ENCODE measurements at places on chromosomes 6 and 20.

- DNase-seq = no peak
Observed at GRCh38 chr6:165571068-165571682, 91.9 kb downstream of the PDE10A start.

GRCh38 chr6:32843331-32843978 lies 392 bp downstream of the PSMB8 start:
- DNase-seq = no peak

- no peak for DNase-seq
Observed at GRCh38 chr6:82030301-82030700, 217.2 kb downstream of the IBTK start.

DNA sequence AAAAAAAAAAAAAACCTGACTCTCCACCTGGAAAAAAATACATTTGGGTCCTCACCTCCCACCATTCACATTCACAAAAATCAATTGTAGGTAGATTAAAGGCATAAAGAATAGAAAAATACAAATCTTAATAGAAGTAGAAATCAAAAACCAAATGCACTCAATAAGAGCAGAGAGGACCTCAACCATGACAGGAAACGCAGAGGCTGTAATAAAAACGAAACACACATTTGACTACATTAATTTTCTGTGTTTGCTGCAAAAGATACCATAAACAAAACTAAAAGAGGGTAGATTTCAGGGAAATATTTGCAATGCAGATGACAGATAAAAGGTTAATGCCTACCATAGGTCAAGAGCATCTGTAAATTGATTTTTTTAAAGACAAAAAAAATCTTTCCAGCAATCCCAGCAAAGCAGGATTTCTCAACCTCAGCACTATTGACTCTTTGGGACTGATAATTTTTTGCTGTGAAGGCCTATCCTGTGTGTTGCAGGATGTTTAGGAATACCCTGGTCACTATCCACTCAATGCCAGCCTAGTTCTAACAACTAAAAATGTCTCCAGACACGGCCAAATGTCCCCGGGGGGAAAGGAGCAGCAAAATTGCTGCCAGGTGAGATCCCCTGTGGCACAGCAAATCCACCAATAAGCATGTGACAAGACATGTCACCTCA lies 9.1 kb downstream of the ETV7 start:
- no peak for DNase-seq

DNA sequence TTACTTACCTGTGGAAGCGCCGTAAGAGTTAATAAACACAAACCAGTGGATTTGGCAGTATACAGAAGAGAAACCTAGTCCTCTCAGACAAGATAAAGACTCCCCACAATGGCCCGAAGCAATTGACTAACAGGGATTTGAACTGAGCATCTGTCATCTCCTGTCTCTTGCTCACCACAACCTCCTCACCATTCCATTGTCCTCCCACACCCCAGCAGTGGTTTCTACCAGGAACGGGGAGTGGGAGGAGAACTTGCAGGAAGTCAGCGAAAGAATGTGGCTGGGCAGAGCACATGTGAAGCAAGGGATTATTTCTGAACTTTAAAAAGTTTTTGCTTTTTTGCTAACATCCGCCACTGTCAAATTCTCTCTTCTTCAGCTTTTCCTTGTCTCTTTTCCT lies 24.6 kb upstream of the TAAR1 start:
- DNase-seq = no peak

DNA sequence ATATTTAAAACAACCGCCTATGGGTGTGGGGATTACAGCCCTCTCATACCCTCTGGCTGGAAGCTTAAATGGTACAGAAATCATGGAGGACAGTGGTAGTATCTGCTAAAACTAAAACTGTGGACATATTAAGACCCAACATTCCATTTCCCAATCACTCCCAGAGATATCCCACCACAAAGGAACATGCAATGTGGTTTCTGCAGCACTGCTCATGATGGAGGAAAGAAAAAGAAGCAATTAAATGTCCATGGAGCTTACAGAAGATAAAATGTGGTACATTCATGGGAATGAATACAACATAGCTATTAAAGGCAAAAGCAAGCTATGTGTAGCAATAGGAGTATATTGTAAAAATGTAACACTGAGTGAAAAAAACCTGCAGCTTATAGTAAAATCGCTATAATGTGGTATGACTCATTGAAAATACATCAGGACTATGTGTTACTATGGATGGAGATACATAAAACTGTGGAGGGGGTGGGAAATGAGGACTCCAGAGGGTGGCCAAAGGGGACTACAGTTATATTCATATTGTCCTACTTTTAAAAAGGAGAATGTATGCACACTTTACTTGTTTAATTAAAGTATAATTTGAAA lies 22.9 kb upstream of the NNAT start:
- DNase-seq = peak; percentile 37

DNA sequence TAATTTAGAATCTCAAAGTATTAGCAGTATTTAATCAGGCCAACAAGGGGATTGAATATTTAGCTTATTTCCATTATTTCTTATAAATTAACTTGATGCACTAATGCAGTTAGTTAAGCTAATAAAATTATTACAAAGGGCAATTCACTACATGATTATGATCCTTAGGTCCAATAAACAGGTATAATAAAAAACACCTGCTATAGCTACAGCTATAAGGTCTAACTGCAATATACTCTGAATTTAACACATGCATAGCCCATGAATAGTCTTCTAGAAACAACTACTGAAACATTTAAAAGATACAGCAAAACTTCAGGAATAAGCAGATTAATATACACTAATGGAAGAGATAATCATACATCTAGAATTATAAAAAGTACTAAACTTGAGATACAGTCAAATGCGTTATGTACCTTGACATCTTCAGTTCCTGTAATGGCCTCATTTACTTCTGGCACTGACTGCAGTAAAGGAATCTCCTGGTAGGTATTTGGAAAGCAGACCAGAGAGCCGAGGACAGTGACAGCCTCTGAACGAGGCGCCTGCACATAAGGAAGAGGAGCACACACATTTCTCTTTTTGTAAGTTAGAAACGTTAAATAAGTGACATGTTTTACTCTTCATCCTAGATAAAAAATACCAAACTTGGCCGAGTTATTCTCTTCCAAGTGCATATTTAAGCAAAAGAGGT lies 168.5 kb downstream of the INSM1 start:
- DNase-seq = no peak

DNA sequence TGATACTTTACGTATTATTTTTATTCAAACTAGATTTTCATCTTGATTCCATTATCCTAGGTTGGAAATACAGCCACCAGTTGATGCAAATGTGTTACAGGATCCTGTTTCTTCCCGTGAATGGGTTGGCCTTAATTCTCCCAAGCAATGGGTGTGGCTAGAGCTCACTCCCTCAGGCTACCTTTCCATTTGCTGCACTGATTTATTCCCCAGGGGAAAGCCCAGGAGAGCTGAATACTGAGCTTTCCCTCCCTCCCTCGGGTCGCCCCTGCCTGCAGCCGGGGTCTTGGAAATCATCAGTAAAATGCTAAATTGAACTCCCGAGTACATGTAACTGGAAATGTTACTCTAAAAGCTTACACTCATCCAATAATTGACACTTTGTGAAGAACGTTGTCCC lies 9.9 kb downstream of the SMOC2 start:
- DNase-seq = no peak

DNA sequence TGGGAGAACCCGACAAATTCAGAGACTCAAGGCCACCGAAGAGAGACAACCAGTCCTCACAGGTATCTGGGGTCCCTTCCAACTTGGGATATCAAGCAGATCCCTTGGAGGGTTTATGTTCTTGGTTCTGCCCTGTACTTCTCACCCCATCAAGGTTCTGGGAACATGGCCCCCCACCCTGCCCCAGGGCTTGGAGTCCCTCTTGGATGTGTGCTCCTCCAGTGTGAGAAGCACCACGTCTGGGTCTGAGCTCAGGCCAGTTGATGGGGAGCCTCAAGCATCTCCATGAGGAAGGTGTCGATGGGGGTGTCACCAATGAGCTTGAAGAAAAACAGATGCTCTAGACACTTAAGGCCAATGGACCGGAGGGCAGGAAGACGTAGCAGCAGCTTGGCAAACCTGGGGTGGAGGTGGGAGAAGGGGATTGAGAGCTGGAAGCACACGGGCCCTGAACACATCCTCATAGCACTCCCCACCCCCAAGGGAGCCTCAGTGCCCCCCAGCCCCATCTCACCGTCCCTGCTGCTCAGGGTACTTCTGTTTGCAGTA lies 2.2 kb upstream of the COL11A2 start:
- no peak for DNase-seq

DNA sequence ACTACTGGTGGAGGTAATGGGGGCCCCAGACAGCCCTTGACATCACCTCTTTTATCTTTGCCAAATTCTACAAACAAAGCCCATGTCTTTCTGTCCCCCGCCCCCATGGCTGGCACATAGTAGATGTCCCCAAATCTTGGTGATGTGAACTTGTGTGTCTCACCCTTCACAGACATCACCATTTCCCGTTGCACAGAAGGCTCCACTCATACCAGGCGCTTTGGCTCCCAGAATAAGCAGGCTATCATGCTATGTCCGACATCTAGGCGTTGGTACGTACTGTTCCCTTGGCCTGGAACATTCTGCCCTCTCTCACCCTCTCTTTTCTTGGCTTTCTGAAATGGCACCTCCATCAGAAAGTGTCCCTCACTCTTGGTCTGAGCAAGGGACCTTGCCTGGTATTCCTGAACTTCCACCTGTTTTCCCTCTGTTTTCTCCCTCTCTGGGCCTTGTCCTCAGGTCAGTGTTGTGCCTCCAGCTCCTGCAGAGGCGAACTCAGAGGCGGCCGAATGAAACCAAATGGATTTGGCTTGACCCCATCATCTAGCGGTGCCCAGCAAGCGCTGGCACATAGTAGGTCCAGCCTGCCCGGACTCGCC lies 968 bp upstream of the CCN5 start:
- DNase-seq = no peak

GRCh38 chr6:56840467-56841380 lies 114.2 kb upstream of the BEND6 start:
- DNase-seq = no peak

DNA sequence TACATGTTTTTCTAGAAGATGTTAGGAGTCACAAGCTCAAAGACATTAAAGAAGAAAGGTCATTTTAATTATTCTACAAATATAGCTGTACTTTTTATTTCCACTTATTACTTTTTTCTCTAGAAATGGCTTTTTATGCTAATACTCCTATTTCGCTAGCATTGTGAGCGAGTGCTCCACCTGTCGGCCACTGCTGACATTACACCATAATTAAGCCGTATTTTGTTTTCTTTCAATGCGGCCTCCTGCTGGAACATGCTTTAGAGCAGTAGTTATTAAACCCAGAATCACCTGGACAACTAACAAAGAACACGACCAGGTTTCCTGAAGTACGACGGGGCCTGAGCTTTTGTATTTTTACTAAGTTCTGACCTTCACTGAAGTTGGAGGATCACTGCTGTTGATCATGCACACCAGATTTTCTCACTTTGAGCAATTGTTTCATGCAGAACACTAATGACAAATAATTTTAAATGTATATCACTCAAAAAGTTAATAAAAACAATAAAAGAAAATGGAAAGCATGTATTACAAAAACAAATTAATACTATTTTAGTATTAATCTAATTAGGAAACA lies 74.1 kb upstream of the PAK5 start:
- peak; percentile 3 for DNase-seq

DNA sequence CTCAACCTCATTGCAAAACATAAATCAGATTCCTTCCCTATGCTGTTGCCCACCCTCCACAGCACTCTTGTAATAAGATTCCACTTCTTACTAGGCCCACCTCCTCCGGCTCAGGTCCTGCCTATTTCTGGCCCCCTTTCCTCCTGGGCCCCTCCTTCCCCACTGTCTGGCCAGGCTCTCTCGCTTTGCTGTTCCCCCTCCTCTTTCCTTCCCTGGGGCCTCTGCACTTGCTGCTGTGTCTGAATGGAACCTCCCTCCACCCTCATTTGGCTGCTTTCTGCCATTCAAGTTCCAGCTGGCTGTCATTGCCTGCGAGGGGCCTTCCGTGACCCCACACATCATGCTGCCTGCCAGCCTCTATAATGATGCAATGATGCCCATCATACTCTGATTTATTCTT lies 38.9 kb downstream of the ARHGAP40 start:
- no peak for DNase-seq

DNA sequence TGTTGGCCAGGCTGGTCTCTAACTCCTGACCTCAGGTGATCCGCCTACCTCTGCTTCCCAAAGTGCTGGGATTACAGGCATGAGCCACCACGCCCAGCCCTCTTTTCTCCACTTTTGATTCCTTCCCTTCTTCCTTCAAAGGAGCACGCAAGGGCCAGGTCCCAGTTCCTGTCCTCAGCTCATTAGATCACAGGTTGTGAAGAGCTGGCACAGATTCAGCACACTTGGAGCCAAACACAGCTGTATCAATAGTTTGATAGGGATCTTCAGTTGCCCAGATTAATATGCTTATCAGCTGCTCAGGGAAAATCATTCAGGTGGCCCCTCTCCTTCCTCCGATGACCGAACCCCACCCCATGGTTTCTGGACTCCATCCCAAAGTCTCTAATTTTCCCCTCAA lies 14.4 kb upstream of the SLC22A23 start:
- no peak for DNase-seq

DNA sequence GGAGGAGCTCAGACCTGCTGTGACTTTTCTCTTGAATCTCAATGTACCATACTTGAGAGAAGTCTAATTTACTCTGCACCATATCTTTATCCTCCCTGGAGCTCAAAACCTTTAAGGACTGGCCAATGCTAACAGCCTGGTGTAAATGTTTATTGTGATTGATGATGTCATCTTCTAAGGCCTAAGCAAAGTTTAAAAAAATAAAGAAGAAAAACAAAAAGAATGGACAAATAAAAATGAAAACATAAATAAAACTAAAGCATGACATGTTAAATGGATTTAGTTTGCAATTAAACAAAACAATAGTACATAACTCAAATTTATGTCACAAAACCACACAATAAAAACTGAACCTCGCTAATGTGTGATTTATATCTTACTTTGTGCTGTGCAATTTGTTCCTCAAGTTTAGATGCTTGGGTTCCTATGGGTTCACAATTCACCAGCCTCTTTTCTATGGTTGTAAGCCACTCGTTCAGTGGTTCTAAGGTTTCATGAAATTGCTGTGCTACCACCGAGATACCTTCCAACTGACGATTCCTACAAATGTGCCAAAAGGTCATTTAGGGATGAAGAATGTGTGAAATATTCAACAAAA lies 113.0 kb downstream of the DST start:
- DNase-seq = no peak

- no peak for DNase-seq
Observed at GRCh38 chr20:3222635-3223600, 13.6 kb downstream of the ITPA start.

DNA sequence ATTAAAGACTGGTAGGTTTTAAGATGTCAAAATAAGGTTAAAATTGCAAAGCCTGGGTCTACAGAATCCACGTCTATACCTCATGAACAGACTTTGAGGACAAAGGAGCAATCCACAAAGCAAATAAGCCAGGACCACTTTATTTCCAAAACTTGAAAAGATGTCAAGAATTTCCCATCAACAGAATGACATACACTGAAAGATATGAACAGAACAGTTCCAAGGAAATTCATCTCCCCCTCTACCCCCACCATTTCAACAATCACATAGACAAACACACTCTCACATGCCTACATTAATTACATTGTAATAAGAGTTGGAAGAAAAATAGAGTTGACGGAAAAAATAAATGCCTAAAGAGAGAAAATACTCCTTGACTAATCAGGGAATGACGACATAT lies 45.2 kb upstream of the NHSL1 start:
- no peak for DNase-seq

GRCh38 chr20:9068841-9069663 lies at the start of gene PLCB4:
Gene PLCB4, plus strand, starts transcription at chr20:9069087. Its CDS starts 238,728 bp downstream, at chr20:9307815.
- DNase-seq = no peak

Data from AG04449 (cell line).